Kidney glomerular epithelial cell (primary cell): ENCODE measurements at places on chromosomes 6 and 20.

GRCh38 chr6:15673666-15674065 lies 10.8 kb upstream of the DTNBP1 start:
- DNase-seq, result no peak

DNA sequence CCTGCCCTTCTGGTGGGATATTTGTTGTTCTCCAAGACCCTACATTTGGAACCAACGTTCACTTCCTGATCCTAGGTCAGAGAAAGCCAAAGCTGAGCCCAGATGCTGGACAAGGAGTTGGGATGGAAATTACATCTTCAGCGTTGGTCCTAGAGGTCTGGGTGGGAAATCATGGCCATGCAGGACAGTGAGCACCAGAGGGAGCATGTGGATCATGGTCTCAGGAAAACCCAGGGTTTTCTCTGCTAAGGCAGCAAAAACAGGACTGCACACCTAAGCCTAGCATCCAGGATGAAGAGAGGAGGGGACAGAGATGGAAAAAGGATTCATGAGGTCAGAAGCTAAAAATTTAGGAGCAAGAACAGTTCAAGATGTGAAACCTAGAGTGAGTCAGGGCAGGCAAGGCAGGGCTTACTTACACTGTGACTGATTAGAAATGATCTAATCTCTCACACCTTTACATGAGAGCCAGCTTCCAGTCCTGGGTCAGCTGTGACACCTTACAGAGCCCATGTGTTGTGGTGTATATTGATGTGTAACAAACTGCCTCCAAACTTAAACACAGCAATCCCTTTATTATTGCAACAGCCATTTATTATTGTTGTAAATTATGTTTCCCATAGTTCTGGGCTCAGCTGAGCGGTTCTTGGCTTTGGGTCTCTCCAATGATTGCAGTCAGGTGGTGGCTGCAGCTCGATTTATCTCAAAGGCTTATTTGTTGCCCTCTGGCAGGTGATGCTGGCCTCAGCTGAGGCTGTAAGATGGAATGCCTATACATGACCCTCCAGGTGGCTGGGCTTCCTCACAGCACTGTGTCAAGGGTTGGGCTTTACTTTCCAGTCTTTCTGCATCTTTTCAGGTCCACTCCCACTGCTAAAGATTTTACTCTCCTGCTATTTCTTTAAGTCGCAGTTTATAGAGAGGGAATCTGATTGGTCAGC lies 6.5 kb downstream of the C20orf202 start:
- DNase-seq, result no peak

- peak; percentile 39 for DNase-seq
These were observed 25.7 kb downstream of the KCNK5 start for GRCh38 chr6:39203436-39204159.

GRCh38 chr6:134447423-134447822 lies 129.5 kb upstream of the SGK1 start:
- no peak for DNase-seq

DNA sequence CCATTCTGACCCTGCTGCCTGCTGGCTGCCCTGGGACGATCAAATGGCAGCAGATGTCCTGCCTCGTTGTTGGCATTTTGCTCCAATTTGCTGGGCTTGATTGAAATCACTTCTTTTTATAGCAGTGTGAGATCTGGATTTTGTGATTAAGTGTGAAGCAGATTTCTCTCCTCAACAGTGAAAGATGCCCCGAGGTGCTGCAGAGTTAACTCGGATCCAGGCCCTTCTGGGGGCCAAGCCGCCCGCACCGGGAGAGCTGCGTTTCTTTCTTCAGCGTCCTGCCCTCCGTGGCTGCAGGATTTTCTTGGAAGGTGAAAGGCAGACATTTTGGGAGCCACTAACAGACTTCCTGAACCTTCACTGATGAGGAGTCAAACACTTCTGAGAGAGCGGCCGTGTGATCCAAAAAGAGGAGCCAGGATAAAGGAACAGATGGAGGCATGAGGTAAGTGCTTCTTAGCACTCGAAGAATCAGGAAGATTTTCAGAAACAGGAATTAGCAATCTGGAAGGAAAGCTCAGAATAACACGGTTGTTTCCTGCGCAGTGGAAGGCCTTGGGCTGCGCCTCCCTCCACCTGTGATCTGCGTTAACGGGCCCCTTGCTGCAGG lies 139.5 kb upstream of the AFDN start:
- no peak for DNase-seq

DNA sequence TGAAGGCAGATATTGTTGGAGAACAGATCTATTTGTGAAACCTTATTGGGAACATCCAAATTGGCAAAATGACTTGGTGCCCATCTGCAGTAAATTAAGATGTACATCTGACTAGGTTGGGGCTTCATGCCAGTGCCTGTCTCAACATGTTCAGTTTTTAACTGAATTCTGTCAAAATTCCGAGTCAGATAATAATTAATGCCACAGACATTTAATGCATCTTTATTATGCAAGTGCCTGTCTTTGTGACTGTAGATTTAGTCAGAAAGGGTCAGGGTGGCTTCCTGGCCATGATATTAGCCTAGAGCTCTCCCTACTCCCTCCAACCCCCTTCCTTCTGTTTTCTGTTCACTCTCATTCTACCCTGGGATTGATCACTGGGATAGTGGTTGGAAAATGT lies 199.3 kb upstream of the FLRT3 start:
- DNase-seq, result no peak

- DNase-seq, result no peak
These were observed 63.6 kb downstream of the CARMIL1 start for GRCh38 chr6:25342802-25343201.

- DNase-seq, result no peak
These were observed 500.3 kb downstream of the NKAIN2 start for GRCh38 chr6:124303971-124304370.

DNA sequence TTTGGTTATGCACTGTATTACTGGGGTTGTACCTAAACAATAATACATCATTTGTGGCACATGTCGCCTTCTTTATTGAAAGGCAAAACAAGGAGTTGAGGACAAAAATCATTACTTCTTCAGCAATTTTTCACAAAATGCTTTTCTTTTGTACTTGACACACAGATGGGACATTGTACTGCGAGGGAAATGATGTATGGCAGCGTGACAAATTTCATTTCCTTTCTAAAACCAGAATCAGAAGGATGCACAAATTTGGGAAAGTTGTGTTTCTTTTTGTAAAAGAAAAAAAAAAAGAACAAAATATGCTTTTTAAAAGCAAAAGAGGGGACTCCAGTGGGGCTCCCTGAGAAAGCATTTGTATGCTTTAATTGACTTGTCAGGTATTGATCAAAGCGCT lies 394.0 kb upstream of the SLC35B3 start:
- DNase-seq, result no peak

DNA sequence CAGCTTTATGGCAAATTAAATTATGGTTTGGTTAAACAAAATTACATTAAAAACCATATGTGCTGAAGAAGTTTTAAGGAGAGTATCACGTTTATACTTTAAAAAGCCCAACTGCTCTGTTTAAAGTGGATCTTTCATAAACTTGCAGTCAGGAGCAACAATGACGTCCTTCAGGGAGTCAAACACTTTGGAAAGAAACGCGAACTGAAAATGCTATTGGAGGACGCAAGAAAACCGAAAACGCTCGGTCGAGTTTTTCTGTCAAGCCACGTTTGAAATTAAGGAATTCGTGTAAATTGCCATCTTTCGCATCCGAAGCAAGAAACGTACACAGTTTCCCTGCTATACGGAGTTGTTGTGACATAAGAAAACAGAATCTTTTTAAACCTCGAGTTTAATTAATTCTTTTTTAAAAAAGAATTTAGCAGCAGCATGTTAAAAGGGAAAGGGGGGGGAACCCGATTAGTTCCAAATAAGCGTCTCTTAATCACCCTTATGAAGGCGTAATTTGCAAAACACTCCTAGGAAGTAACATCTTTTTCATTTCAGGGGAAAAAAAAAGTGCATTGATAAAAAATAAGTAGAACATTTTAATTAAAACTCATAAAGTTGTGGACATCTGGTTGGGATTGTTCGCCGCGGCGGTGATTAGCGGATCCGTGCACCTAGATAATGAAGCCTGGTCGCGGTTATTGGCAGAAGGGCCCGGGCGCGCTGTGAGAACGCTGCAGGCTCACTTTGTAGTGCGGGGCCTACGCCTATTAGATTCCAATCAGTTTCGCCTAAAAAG lies 295.4 kb downstream of the TFAP2C start:
- DNase-seq, result no peak

DNA sequence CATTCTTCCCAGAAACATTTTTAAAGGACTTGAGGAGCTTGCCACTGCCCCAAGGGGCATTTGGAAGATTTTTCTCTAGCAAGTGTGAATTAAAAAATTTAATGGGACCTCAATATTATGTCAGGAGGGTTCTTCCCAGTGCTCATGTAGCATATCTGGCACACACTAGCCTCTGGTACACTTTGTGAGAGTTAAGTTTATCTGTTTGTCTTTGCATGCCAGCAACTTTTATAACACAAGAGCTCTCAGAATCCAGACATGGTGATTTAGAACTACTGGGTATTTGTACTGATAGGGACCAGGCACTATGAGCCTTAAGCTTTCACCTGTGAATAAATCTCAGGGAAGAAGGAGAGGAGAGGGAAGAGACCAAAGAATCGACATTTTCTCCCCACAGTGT lies 12.9 kb downstream of the SPINT3 start:
- no peak for DNase-seq

GRCh38 chr6:73791336-73791735 lies 95.3 kb downstream of the CD109 start:
- DNase-seq, result no peak

- DNase-seq, result peak; percentile 14
These were observed 297.6 kb downstream of the CDH26 start for GRCh38 chr20:60255866-60256265.

DNA sequence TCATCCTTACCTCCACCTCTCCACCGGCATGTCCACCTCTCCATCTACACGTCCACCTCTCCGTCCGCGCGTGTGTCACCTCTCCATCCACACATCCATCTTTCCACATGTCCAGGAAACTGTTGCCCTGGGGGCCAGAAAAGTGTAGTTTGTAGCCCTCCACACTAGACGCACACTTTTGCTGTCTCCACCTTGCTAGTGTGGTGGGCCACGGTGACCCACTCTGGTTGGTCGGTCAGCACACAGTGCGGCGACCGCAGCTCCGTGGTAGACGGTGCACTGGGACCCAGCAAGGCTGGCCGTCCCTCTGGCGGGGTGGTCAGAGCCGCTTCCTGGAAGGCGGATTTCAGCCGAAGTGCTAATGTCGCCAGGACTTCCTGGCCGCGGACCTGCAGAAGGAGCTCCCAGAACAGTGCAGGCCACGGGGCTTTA lies 268.6 kb downstream of the DLL1 start:
- no peak for DNase-seq

GRCh38 chr6:119426619-119427018 lies 77.1 kb upstream of the MAN1A1 start:
- DNase-seq, result no peak

- no peak for DNase-seq
These were observed 218.2 kb downstream of the BMP7 start for GRCh38 chr20:57048027-57048869.

- DNase-seq, result no peak
These were observed 10.3 kb downstream of the ADISSP start for GRCh38 chr20:3757268-3757667.
